ENCODE measurements at places on chromosomes 16 and 17.

DNA sequence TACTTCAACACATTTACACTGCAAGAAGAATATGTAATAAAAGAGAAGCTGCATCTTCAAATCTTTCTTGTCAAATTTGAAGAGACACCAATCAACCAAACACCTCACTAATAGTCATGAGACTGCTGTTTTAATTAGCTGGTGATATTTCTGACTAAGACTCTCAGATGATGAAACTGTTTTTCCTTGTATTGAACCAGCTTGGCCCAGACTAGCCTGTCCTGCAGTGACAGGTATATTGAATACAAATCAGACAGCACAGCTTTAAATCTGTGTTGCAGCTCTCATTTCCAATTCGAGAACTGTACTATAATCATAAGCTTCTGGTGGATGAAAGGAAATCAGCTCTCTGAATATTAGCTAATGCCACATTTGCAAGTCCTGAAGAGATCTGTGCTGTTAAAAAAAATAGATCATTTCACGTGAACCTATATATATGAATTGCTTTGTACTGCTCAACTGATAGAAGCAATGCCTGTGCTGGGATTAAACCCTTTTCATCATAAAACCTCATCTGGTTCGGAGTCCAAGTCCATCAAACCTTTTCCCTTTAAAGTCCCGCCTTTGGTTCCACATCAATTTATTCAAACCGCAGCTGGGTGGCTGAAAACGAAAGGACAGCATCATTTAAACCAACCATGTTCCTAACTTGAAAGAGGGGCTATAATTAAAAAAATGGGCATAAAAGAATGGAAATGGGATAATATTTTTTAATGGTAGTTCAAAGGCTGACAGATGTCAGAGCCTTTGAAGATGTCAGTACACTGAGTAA lies 306.2 kb downstream of the CEP112 start:
- no peak for DNase-seq

- DNase-seq = no peak
These were observed 21.5 kb downstream of the MYO18A start for GRCh38 chr17:29158488-29159275.

- DNase-seq = no peak
These were observed 173.8 kb upstream of the CHMP6 start for GRCh38 chr17:80817861-80818260.

- no peak for DNase-seq
These were observed 26.0 kb downstream of the ZDHHC7 start for GRCh38 chr16:84985079-84986065.

- DNase-seq = no peak
These were observed 33.7 kb downstream of the PEMT start for GRCh38 chr17:17557796-17558195.

DNA sequence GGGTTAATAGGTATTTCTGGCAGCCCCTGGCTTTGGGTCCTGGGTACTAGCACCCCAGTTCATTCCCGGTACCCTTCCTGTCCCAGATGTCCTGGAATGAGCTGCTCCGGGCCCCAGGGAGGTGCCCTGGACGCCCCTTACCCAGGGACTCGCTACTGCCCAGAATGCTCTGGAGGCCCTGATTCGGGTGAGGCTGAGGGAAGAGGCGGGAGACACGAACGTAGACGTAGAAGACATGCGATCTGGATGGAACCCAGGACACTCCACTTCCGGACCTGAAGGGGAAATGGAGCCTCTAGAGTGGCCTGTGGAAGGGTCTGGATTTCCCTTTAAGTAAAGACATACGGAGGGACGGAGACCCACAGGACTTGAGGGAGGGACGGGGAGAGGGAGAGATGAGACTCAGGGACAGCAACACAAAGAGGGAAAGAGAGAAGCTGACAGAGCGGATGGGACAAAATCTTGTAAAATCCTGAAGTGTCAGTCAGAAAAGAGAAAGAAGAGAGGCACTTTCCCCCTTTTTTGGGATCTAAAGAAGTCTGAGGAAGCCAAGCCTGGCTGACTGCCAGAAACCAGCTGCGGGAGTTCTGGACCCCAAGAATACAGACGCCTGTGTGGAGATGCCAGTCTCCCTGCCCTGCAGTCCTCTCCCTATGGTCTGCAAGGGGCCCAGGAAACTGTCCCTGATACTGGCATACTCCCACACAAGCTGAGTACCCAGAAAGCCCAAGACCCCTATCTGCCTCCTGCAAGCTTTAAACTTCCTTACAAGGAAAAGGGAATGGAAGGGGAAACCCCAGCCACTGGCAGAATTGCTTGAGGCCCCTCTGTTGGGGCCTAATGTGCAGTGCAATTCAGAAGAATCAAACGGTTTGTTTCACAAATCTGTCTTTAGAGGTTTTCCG lies 1.0 kb upstream of the HOXB13 start:
- no peak for DNase-seq

DNA sequence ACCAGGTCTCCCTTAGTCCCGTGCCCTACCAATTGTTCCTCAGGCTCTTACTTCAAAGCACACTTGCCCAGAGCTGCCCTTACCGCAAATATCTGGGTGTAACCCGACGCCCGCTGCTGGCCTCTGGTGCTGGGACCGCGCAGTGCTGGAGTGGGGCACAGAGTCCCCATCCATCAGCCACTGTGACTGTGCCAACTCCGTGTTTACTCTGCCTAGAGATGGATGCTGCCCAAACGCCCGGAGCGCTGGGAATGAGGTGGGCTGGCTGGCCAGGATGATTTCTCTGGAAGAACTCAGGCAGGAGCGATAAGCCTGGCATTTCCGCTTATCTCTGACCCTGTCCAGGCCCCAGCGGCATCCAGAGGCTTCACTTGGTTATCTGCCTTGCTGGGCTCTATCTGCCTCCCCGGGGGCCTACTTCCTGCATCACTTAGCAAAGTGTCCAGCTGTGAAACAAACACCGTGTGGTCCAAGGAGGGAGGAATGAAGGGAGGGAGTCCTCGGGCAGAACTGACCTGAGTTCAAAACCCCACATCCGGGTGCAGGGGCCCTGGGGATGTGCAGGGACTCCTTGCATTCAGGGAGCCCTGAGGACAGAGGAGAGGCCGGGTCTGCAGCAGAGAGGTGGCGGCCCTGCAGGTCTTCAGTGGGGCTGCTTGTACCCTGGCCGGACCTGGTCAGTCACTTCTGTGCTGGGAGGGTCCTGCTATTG lies 9.4 kb upstream of the MYLK3 start:
- no peak for DNase-seq

DNA sequence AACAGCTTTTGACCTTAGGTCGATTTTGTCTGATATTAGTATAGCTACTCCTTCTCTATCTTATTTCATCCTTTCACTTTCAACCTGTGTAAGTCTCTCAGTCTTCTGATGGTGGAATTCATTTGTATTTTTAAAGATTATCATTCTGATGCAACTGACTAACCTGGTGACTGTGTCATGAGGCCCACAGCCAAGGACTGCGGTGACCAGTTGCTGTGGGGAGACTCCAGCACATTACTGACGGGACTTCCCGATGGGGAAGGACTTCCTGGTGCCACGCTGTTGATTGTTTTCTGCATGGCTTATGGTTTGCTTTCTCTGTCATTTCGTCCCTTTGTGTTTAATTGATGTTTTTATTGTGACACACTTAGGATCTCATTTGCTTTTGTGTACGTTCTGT lies 34.2 kb downstream of the RMI2 start:
- no peak for DNase-seq

- no peak for DNase-seq
These were observed 54.1 kb upstream of the FASN start for GRCh38 chr17:82152114-82152513.

DNA sequence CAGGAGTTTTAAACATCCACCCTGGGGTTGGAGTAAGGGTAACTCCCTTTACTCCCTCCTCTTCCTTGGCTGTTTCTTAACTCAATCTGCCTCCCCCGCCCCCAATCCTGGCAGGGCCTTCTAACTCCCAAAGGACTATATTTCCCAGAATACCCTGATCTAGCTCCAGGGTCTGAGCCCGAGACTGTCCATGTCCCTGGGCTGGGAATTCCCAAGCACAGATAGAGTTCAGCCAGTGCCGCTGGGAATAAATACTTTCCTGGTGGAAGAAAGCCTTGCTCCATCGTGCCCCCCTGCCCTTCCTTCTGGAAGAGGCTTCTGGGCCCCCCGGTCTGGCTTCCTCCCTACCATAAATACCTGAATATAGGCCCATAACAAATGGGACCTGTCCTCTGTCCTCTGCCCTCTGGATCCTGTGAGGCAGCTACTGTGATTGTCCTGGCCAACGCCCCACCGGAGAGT lies 10.2 kb downstream of the BAHCC1 start:
- no peak for DNase-seq

DNA sequence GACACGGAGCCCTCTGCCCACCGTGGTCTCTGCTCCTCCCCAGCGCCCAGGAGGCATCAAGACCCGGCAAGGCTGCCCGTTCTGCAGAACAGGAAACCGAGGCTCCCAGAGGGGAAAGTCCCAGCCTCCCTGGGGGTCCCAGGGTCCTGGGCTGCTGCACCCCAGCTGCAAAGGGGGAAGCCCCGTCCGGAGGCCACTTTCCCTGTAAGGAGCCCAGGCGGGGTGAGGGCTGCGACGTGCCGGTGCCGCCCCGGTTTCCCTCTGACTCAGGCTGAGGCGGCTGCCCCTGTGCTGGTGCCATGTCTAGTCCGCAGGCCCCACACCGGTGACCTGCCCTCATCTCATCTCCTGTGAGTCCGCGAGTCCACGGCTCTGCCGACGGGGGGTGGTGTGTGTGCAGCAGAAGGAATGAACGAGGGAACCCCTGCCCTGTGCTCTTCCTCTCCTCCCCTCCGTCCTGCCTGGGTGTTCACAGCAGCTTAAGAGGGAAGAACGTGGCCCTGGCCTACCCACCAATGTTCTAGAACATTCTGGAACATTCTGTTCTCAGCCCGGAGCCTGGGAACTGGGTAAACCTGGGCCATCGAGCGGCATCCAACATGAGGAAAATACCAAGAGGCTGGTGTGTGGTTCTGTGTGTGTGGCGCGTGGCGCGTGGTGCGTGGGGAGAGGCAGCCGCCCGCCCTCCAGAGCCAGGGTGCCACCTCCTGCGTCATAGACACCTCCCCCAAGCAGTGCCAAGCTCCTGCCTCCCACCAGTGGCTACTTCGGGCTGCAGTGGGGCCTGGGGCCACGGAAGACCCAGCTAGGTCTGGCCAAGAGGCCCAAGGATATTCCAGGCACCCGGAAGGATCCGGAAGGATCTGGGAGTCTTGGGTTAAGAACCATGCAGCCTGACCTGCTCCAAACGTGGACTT lies 7.0 kb upstream of the CBFA2T3 start:
- no peak for DNase-seq
